SJSA1 (cell line): ENCODE measurements at places on chromosomes 5 and 9. TPM values are rescaled to one million over a fixed set of nuclear protein-coding genes. Genes with fewer than 3 reads are reported as not detected.

Gene ZNF618
- 1.1 and 4.7 TPM in 2 replicates for total RNA-seq

DNA sequence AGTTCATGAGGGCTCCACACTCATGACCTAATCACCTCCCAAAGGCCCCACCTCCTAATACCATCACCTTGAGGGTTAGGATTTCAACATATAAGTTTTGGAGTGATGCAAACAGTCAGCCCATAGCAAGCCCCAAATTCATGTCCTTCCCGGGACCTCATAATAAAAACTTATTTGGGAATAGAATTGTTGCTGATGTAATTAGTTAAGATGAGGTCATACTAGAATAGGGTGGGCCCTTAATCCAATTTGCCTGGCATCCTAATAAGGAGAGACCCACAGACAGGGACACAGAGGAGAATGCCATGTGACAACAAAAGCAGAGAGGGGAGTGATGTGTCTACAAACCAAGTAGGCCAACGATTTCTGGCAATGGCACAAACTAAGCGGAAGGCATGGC is 347.1 kb downstream of the ARHGEF28 start:
- H3K4me1 ChIP-seq, result no peaks in the 10 kb centered on the region
- no peak for DNase-seq
- no peak overlapping the region for H3K27ac ChIP-seq
- H3K27me3 ChIP-seq, result no peaks in the 10 kb centered on the region

GRCh38 chr9:32378496-32378895 is 5.9 kb upstream of the ACO1 start:
- DNase-seq, result peak; percentile 29
- no peak overlapping the region for H3K27ac ChIP-seq
- no peak overlapping the region for H3K4me3 ChIP-seq
- no peaks in the 10 kb centered on the region for H3K4me1 ChIP-seq

Gene GPR151
- total RNA-seq, result not detected in 2 replicates

Gene WNT8A
- total RNA-seq, result not detected in 2 replicates

GRCh38 chr9:5389109-5389732 is 48.5 kb downstream of the PLGRKT start:
- H3K27ac ChIP-seq, result no peak overlapping the region
- peaks cover 23% of the 10 kb centered on the region for H3K4me1 ChIP-seq
- no peaks in the 10 kb centered on the region for H3K36me3 ChIP-seq
- DNase-seq, result peak; percentile 53
- H3K4me3 ChIP-seq, result no peak overlapping the region
- no peaks in the 10 kb centered on the region for H3K27me3 ChIP-seq

- no peak for DNase-seq
- H3K36me3 ChIP-seq, result no peaks in the 10 kb centered on the region
- H3K4me1 ChIP-seq, result no peaks in the 10 kb centered on the region
- H3K27me3 ChIP-seq, result no peaks in the 10 kb centered on the region
- H3K27ac ChIP-seq, result no peak overlapping the region
Measured at GRCh38 chr9:25418974-25419373, 259.3 kb downstream of the TUSC1 start.

DNA sequence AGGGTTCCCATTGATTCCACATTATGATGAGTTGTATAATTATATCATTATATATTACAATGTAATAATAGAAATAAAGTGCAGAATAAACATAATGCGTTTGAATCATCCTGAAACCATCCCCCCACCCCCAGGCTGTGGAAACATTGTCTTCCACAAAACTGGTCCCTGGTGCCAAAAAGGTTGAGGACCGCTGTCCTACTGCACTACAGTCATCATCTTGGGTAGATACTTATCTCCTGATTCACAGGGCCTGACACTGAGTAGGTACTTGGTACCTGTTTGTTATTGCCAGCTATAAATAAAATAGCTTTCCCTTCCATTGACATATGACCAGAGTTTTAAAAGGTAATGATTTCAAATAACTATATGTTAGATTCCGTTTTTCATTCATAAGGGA is 25.6 kb downstream of the ANP32B start:
- peaks cover 99% of the 10 kb centered on the region for H3K36me3 ChIP-seq
- H3K4me3 ChIP-seq, result no peak overlapping the region
- no peak for DNase-seq
- H3K4me1 ChIP-seq, result no peaks in the 10 kb centered on the region
- H3K27me3 ChIP-seq, result no peaks in the 10 kb centered on the region

Gene C5orf58
- not detected in 2 replicates for total RNA-seq

Gene BHMT2
- total RNA-seq, result not detected in 2 replicates

GRCh38 chr5:150918613-150919012 is 13.8 kb upstream of the ZNF300 start:
- DNase-seq, result no peak
- H3K4me3 ChIP-seq, result no peak overlapping the region
- H3K36me3 ChIP-seq, result no peaks in the 10 kb centered on the region
- H3K4me1 ChIP-seq, result no peaks in the 10 kb centered on the region

Gene STING1
- total RNA-seq, result 46.6 and 49.2 TPM in 2 replicates

DNA sequence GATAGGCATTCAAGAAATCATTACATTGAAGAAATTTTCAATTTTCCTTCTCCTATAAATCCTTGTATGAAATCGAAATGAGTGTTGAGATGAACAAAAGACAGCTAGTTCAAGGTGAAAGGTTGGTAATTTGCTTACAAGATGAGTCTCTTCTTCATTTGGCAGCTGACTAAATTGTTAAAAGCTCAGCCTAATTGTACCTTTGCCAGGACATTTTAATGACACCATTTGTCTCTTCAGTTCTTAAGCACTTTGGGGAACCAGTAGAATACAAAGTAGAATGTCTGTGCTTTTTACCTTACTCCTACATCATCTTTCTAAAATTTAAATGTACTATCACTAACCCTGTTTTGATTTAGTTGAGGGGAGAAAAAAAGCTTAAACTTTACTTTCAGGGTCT is 59.4 kb downstream of the GRAMD2B start:
- H3K4me3 ChIP-seq, result no peak overlapping the region
- no peak for DNase-seq
- H3K27me3 ChIP-seq, result no peaks in the 10 kb centered on the region
- H3K27ac ChIP-seq, result peak overlapping the region; percentile 8; the same call in 1 of the 2 replicates

DNA sequence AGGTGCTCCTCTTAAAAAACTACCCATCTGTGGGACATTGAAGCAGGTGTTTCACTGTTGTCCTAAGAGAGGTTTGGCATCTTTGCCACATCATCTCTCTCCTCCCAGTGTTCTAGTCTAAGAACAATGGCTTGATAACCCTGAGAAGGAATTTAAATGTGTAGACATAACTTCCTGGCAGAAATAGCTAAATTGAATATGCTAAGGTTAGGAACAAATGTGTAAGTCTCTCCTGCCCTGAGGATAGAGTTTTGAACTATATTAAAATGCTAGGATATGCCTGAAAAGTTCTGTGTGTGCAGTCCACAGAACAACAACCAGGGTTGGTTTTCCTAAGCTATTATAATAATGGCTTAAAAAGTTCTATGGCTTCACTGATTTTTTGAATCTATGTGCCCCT is 106.6 kb downstream of the LRRC70 start:
- no peak for DNase-seq
- H3K4me3 ChIP-seq, result no peak overlapping the region
- H3K27ac ChIP-seq, result no peak overlapping the region

DNA sequence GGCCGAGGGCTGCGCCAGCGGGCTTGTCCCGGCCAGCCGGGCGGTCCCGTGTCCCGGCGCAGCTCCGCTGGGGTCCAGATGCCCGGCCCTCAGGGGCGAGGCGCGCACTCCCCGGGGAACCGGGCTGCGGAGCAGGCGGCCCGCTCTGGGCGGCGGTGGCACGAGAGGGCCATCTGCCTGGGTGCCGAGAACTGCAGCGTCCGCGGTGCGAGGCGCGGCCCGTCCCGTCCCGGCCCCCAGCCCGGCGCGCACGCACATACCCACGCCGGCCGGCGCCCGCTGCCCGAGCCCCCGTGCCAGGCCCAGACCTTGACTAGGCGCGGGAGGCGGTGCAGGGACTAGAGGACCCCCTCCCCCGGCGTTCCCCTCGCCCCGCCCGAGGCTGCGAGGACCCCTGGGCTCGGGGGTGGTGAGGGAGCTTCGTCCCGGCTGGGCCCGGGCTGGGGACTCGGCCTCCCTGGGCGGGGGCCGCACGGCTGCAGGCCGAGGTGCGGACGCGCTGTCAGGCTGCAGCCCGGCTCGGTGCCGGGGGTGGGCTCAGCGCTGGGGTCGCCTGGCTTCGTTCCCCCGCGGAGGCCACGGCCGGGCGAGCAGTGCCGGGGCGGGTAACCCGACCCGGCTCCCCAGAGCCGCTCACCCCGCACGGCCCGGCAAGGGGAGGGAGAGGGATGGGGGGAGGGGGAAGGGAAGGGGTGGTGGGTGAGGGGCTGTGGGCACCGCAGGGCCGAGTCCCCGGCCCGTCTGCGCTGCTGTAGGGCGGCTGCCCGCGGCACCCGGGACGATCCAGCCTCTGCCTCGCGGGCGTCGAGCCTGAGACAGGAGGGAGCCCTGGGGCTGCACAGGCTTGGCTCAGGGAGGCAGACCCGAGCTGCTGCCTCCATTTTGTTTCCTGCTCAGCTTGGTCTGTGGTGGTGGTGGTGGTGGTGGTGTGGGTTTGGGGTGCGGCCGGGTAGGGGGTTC is 1.2 kb upstream of the NSD1 start:
- H3K27me3 ChIP-seq, result no peaks in the 10 kb centered on the region
- no peak for DNase-seq
- H3K36me3 ChIP-seq, result peaks cover 32% of the 10 kb centered on the region
- peaks cover 49% of the 10 kb centered on the region for H3K4me1 ChIP-seq
- H3K27ac ChIP-seq, result no peak overlapping the region

DNA sequence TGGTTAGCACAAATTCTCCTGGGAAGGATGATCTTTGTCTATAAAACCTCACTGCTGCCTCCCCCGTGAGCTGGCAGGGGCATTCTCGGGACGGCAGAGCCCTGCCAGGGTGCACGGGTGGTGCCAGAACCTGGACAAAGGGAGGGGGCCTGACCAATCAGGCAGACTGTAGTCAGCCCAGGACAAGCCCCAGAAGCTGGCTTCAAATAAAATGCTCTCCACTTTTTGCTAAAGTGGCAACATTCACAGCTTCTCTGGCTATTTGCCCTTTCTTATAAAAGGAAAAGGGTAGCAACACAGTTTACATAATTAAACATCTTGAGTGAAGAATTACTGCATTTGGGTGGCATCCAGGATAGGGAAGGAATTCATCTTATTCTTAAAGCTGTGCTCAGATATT is 14.4 kb downstream of the IL9 start:
- H3K36me3 ChIP-seq, result no peaks in the 10 kb centered on the region
- H3K27ac ChIP-seq, result no peak overlapping the region
- H3K4me3 ChIP-seq, result no peak overlapping the region
- no peak for DNase-seq
- no peaks in the 10 kb centered on the region for H3K27me3 ChIP-seq

Gene ZNF367
- 45.4 and 55.5 TPM in 2 replicates for total RNA-seq

- H3K36me3 ChIP-seq, result no peaks in the 10 kb centered on the region
- H3K4me1 ChIP-seq, result peaks cover 12% of the 10 kb centered on the region; the same call in 1 of the 2 replicates
- H3K4me3 ChIP-seq, result no peak overlapping the region
- no peak overlapping the region for H3K27ac ChIP-seq
- no peak for DNase-seq
Measured at GRCh38 chr5:35476036-35476435, 141.6 kb upstream of the SPEF2 start.

Gene LHX6
- 4.6 and 6.4 TPM in 2 replicates for total RNA-seq

DNA sequence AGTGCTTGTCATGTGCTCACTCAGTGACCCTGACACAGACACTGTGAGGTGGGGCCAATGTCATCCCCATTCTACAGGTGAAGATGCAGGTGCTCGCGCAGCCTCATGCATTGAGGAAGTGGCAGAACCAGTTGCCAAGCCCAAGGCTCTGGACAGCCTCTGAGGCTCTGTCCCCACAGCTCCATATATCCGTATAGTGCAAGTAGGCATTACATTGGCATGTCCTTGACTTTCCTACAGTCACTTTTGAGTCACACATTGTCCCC is 58.8 kb upstream of the ANGPTL2 start:
- no peak overlapping the region for H3K27ac ChIP-seq
- peaks cover 11% of the 10 kb centered on the region for H3K4me1 ChIP-seq
- peak; percentile 3 for DNase-seq

- no peaks in the 10 kb centered on the region for H3K4me1 ChIP-seq
- DNase-seq, result no peak
- H3K36me3 ChIP-seq, result no peaks in the 10 kb centered on the region
- no peak overlapping the region for H3K4me3 ChIP-seq
- peaks cover 34% of the 10 kb centered on the region for H3K27me3 ChIP-seq
Measured at GRCh38 chr5:180690562-180690961, 41.2 kb upstream of the FLT4 start.
